ENCODE measurements at places on chromosomes 2 and 18. TPM values are rescaled to one million over a fixed set of nuclear protein-coding genes. Genes with fewer than 3 reads are reported as not detected.

ERBB4 gene
- under 0.01 TPM for total RNA-seq

NT5C1B gene
- not detected for total RNA-seq

UGT1A4 gene
- not detected for total RNA-seq

ABCB11 gene
- not detected for total RNA-seq

KIAA2012 gene
- not detected for total RNA-seq

MSTN gene
- not detected for total RNA-seq

GALNT14 gene
- 0.98 TPM for total RNA-seq

ITPRIPL1 gene
- total RNA-seq = 1.8 TPM

ACMSD gene
- not detected for total RNA-seq

TCF23 gene
- not detected for total RNA-seq

CNDP1 gene
- not detected for total RNA-seq

STK36 gene
- total RNA-seq = 24.0 TPM

MYO5B gene
- total RNA-seq = under 0.01 TPM

TMEM169 gene
- total RNA-seq = 0.37 TPM

KYNU gene
- total RNA-seq = 15.2 TPM

KLHL30 gene
- total RNA-seq = under 0.01 TPM

SLC9A4 gene
- total RNA-seq = not detected

Data from subcutaneous preadipocyte (primary cell).